Thoracic aorta (tissue), 2 donors: ENCODE measurements at places on chromosomes 16 and 17.

GRCh38 chr16:70728150-70728549 lies 42.3 kb upstream of the MTSS2 start:
- no peak for DNase-seq

GRCh38 chr17:80265205-80266068 lies 4.8 kb downstream of the RNF213 start:
- no peak for DNase-seq

DNA sequence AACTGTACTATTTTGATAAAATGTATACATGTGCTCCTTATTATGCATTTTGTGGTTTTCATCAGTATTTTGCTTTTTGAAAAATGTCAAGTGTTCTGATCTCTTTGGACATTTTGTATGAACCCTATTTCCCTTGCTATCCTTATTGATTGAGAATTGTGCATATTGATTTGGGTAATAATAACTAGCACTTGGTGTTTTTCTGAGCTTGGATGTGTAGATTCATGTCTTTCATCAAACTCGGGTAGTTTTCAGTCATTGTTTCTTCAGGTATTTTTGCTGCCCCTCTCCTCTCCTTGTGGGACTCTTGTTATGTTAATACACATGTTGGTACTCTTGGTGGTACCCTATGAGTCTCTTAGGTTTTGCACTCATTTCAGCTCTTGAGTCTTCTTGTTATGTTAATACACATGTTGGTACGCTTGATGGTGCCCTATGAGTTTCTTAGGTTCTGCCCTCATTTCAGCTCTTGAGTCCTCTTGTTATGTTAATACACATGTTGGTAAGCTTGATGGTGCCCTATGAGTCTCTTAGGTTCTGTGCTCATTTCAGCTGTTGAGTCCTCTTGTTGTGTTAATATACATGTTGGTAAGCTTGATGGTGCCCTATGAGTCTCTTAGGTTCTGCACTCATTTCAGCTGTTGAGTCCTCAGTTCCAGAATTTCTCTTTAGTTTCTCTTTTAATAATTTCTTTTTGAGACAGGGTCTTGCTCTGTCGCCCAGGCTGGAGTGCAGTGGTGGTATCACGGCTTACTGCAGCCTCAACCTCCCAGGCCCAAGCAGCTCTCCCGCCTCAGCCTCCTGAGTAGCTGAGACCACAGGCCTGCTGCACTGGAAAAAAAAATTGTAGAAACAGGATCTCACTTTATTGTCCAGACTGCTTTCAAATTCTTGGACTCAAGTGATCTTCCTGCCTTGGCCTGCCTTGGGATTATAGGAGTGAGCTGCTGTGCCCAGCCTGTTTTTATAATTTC lies 19.3 kb downstream of the ZNF750 start:
- no peak for DNase-seq

GRCh38 chr16:8887952-8888560 lies 5.9 kb downstream of the LITAFD start:
- no peak for DNase-seq

- no peak for DNase-seq
Measured at GRCh38 chr16:80440667-80441066, 100.1 kb upstream of the DYNLRB2 start.

DNA sequence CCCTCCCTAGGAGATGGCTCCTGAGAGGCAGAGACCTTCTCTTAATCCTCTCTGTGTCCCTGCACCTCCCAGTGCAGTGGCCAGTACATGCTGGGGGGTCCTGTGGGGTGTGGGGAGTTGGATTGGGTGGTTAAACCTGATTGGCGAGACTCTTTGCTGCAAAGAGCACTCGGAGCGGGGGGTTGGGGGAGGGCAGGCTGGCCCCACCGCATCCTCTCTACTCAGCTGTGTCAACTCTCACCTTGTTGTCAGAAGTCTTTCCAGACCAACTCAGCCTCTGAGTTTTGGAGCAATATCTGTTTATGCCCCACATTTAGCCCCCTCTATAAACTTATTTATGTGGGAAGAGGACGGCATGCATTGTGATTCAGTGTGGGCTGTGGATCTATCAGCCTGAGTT lies 40.0 kb downstream of the SMARCE1 start:
- DNase-seq = no peak

DNA sequence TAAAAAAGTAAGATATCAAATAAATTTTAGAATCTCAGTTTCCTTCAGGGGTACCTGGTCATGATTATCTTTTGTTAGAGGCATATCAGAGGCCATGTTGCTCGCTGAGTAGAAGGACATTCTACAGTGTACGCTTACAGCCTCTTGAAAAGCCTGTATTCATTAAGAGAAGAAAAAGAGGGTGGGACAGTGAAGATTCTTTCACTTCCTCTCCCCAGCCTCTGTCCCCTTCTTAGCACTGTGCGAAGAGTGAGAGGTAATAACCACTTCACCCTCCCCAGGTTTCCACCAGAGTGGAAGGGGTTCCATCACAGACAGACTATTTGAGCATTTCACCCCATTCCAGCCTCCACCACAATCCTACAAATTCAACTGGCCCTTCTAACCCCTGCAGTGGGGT lies 4.8 kb upstream of the LPO start:
- DNase-seq = no peak

DNA sequence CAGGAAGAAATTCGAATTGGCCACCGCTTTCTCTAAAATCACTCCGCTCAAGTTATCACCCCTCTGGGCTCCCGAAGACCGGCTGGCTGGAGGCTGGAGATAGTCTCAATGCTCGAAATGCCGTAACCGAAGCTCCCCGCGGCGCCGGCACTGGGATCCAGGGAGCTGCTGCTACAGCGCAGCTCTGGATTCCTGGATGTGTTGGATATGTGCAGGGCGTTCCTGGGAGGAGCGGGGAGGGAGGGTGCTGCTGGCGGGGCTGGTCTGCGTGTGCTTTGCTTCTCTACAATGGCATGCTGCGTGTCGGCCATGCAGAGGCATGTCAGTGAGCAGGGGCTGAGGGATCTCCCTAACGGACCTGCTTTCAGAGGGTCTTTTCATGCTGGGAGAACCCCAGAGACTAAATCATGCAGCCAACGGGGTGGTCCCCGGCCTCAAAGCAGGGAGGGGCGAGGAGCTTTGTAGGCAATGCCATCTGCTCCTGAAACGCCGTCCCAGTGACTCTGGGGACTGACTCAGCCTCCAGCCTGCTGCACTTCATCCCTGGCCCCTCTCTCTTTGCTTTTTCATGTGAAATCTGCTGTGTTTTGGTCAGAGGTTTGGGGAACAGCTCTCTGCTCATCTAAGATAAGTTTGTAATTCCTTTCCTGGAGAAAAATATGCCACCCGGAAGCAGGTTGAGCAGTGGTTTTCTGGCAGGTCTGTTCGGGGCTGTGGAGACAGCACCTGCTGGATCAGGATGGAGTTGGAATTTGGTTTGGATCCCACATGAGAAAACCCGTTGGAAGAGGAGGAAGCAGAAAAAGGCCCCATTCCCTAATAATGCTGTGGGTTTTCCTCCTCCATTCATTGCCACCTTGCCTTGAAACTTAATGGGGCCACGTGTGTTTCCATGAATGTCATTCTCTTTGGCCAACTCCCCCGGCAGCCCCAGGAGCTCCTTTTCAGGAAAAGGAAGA lies 311.4 kb downstream of the SEC14L1 start:
- DNase-seq = no peak

GRCh38 chr16:87729266-87729954 lies 36.4 kb downstream of the KLHDC4 start:
- DNase-seq = no peak

DNA sequence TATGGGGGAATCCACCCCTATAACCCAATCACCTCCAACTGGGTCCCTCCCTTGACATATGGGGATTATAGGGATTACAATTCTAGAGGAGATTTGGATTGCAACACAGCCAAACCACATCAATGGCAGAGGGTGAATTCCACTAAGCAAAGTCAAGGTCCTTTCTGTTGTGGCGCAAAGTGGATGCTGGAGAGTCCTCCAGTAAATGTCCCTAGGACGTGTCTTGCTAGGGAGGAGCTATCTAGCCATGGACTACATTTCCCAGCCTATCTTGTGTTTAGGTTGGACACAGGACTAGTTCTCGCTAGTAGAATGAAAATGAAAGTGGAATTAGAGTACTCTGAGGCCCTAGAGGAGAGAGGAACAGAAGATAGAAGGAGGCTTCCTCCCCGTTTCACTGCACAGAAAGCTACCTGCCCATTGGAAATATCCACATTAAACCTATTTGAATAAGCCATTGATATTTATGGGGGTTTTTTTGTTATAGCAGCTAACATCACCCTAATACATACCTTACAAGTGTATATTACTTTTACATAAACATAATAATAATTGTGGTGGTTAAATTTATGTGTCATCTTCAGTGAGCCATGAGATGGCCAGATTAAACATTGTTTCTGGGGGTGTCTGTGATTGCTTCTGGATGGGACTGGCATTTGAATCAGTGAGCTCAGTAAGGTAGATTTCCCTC lies 56.7 kb upstream of the ERCC4 start:
- no peak for DNase-seq

DNA sequence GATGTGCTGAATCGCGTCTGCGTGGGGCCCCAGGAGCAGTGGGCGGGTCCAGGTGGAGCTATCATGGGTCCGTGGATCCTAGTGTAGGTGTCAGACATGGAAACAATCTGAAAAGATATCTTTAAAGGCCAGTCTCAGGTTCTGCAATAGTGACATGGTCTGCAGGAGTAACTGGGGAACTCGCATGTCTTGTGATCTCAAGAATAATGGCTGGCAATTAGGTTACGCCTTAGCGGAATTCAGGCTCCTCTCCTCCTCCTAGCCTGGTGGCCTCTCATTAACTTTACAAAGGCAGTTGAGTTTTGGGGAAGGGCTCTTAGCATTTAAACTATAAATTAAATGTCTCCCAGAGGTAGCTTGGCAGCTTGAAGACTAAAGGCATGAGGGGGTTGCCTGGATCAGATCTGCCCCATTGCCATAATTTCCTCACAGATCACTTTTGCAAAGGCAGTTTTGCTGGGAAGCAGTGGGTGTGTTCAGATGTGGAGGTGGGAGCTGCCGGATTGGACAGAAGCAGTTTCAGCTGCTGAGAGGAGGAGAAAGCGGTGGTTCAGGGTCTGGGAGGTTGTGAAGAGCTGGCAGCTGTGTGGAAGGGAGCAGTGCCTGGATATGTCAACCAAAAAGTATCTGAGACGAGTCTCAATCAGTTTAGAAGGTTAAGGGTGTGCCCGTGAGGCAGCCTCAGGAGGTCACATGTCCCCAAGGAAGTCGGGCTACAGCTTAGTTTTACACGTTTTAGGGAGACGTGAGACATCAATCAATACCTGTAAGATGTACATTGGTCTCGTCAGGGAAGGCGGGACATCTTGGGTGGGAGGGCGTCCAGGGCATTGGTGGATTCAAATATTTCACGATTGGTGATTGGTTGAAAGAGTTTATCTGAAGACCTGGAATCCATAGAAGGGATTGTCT lies 2.7 kb downstream of the TBCD start:
- no peak for DNase-seq

DNA sequence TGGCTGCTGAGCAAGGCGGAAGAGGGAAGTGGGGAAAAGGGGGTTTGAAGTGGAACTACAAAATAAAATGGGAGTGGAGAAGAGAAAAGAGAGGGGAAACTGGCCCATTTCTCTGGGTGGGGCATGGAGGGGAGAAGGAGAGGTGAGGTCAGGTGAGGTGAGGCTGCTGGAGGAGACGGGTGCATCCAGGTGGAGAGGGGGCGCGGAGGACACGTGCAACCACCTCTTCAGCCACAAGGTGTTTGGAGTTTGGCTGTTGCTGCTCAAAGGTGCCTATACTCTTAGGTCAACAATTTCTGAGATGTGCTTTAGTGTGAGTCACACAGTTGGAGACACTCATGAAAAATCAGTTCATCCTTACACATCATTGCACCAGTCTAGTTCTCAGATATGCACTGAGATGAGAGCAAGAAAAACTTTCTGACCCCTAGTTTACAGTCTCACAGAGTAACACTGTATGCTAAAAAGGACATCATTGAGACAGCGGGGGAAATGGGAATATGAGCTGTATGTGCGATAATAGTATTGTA lies 4.8 kb downstream of the SLC6A4 start:
- no peak for DNase-seq

GRCh38 chr17:77824780-77825280 lies 133.7 kb upstream of the TNRC6C start:
- no peak for DNase-seq

- no peak for DNase-seq
Measured at GRCh38 chr17:386141-386876, 33.7 kb upstream of the RPH3AL start.

GRCh38 chr16:25005445-25006306 lies 9.5 kb downstream of the ARHGAP17 start:
- no peak for DNase-seq

- no peak for DNase-seq
Measured at GRCh38 chr16:68884861-68885720, 41.8 kb downstream of the TANGO6 start.

DNA sequence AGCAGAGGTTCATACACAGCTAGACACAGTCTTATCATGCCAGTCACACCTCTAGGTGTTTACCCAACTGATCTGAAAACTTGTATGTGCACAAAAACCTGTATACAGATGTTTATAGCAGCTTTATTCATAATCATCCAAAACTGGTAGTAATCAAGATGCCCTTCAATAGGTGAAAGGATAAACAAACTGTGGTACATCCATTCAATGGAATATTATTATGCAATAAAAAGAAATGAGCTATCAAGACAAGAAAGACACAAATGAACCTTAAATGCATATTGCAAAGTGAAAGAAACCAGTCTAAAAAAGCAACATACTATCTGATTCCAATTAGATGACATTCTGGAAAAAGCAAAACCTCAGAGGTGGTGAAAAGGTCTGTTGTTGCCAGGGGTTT lies 47.6 kb upstream of the CNEP1R1 start:
- no peak for DNase-seq

- no peak for DNase-seq
Measured at GRCh38 chr17:8673612-8674011, 43.1 kb upstream of the MYH10 start.

DNA sequence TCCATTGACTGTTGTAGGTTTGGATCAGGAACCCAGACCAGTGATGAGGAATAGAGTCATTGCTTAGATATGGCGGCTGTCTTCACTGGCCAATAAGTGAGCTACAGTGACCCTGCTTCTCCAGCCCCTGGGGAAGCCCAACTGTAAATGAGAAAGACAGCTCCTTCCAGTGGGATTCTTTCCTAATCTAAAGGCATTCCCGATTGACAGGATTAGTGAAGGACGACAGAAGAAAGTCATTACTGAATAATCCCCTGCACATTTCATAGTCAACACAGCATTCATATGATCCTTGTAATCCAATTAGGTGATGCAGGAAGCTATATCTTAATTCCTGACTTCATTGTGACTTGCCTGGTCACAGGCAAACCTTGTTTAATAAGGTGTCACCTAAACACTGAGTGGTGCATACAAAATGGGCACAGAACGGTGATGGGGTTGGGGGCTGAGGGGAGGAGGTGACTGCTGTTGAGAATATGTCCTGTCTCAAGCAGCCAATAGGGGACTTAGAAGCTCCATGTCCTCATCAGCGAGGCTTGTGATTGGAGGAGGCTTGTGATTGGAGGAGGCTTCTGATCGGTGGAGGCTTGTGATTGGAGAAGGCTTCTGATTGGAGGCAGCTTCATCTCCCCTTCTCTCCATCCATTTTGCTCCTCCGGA lies 242.6 kb downstream of the XYLT1 start:
- no peak for DNase-seq

- DNase-seq = no peak
Measured at GRCh38 chr16:82093666-82094300, 58.7 kb downstream of the HSD17B2 start.
